ENCODE measurements at places on chromosomes 5 and 9.

DNA sequence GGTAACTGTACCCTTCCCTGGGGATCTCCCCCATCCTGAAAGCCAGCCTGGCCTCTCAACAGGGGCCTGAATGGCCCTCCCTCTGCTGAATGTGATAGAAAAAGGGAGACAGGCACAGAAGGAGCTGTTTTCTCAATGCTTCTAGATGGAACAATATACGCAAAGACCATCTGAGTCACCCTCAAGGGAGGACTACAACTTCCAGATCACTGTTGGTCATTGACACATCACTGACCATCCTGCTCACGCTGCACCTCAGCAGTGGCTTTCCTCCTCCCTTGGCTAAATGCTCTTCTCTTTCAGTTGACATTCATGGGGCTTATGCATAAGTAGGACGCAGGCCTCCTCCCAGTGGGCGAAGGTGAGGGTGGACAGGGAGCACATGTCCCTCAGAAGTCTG is 112.2 kb upstream of the SHB start:
- DNase-seq, result no peak

- DNase-seq, result no peak
These were observed 87.5 kb downstream of the CAMK4 start for GRCh38 chr5:111311666-111312065.

GRCh38 chr9:98787766-98788335 is 8.5 kb downstream of the ANKS6 start:
- DNase-seq, result no peak

- DNase-seq, result no peak
These were observed 195.8 kb downstream of the ERCC6L2 start for GRCh38 chr9:96071076-96071814.

- DNase-seq, result no peak
These were observed 40.2 kb upstream of the EXOC3 start for GRCh38 chr5:402615-403359.

DNA sequence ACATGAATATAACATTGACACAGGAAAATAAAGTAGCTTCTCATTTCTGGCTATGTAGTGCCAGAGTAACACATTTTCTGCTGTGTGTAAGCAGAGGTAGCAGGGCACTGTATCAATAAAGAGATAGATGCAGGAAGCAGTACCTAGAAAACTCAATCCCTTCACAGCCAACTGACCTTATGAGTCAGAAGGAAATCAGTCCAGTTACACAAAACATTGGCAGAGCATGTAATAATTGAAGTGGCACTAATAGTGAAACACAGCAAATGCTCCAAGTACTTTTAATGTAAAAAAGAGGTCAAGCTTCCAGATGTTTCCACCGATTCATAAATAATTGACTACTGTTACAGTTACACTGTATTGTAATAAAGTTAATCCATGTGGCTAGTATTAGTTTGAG is 706.6 kb downstream of the EFNA5 start:
- DNase-seq, result no peak

DNA sequence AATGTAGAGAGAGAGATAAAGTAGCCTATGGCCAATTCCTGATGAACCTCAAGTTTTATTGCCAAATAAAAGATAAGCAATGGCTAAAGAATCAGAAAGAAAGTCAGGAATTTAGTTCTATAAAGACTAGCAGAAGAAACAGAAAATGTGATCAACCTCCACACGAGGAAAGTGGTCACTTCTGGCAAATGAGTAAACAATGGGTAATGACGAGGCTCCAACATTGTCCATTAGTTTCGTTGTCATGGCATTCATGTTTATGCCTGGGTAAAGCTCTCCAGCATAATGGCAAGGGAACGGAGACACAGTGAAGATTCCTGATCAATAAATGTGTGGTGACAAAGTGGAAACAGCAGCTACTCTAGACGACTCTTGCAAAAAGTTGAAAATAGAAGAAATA is 341.8 kb upstream of the CTNND2 start:
- DNase-seq, result no peak

DNA sequence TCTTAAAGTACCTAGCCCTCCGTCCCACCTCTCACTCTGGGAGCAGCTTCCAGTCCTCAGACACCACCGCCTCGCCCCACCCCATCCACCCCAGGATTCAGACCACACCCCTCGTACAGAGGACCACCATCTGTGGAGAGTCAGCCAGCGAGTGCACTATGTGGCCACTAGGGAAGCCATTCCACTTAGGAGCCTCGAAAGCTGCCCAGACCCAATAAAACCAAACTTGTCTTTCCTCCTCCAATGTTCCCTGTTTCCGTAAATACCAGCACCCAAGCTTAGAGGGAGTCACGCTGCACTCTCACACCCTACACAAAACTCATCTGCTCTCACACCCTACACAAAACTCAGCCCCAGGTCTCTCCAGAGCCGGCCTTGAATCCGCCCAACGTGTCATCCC is 1.9 kb downstream of the GCNT4 start:
- no peak for DNase-seq

DNA sequence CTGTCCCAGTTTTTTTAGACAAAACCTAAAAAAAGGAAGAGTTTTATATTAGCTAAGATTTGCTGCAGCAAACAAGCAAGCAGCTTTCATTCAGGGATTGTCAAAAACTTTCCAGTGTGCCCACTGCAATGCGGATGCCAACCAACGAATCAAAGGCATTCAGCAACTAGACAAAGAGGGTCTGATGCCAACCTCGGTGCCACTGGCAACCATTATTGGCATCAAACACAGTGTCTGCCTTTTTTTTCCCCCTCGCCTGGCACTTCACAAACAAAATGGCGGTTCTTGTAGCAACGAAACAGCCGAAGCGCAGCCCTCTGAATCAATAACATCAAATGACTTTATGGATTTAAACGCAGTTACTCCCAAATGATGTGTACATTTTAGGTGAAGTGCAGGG is 10.4 kb downstream of the NFIB start:
- no peak for DNase-seq

GRCh38 chr5:127673117-127673800 is 24.4 kb downstream of the CTXN3 start:
- DNase-seq, result no peak

GRCh38 chr5:65722575-65723403 is 784 bp downstream of the NLN start:
- DNase-seq, result no peak

GRCh38 chr5:2833556-2833955 is 82.1 kb upstream of the IRX2 start:
- DNase-seq, result no peak

DNA sequence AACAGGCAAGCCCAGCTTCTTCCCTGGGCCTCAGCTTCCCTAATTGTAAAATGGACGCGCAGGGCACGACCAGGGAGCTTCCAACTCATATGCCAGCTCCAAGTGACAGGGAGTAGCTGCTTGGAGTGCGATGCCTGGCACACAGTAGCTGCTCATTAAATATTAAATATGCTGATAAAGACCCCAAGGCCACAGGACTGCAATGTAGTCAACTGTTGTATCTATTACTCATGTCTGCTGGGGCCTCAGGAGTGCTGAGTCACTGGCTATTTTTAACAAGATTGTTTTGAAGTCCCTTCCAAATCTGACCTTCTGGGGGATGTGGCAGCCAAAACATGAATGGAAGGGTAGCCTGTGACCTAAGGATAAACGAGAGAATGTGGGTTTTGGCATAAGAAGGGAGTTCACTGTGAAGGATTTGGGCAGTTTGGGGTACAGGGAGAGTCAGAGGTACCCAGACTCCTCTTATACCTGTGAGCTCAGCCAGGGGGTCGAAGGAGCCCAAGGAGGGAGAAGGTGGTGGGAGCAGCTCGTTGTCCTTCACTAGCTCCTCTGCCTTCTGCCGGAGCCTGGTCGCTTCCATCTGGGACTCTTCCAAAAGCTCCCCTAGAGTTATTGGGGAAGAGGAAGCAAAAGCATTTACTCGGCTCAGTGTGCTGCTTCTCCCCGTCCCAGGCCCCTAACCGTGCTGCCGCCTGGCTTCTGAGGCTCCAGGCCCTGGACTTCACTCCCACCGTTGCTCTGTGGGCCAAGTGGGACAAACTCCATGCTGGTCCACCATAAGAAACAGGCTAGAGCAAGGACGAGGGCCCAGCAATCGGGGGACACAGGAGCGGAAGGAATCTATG is 17.5 kb downstream of the TNIP1 start:
- DNase-seq, result no peak

DNA sequence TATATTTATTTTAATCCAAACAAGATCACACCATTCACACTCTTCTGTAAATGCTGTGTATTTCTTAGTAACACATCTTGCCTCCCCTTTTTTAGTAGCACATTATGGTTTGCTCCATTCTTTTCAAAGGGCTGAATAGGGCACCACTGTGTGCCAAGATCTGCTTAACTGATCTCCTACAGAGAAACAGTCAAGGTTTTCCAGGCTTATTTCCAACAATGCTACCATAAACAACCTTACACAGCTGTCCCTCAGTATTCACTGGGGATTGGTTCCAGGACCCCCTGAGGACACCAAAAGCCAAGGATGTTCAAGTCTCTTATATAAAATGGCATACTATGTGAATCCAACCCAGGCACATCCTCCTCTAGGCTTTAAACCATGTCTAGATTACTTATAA is 16.5 kb downstream of the GOLM1 start:
- no peak for DNase-seq

All from T-helper 17 cell (primary cell).